Activated naive CD4-positive, alpha-beta T cell (primary cell): ENCODE measurements at places on chromosomes 11 and 22.

DNA sequence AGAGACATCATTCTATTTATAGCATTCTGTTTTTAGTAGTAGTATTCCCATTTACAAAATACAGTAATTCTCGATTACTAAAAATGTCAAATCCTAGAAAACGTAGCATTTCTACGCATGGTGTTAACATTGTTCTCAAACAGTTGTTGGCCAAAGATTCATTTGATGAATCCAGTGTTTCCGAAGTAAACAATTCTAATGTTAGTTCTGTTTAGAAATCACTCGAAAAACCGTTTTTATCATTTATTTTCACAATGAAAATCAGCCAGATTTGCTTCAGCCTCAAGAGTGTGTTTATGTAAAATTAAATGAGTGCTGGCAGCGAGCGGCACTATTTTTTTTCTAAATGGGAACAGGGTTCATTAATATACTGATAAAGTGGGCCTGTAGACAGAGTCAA lies 7.1 kb downstream of the MS4A18 start:
- DNase-seq, result no peak

DNA sequence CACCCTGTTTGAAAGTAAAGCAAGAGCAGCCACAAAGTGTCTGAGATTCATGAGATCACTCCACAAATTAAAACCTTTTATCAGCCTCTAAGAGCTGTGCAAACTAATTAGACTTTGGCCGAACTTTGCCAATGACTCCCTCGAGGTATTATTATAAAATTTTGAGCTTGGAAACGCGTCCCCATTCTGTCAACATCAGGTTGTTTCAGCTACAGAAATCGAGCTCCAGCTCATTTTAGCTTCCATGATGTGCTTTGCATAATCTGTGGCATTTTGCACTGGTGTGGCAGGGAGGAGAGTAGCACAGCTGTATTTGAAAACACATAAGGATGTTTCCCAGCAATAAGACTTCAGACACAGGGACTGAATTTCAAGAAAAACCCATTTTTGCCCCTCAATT lies 872.2 kb downstream of the NTM start:
- no peak for DNase-seq

DNA sequence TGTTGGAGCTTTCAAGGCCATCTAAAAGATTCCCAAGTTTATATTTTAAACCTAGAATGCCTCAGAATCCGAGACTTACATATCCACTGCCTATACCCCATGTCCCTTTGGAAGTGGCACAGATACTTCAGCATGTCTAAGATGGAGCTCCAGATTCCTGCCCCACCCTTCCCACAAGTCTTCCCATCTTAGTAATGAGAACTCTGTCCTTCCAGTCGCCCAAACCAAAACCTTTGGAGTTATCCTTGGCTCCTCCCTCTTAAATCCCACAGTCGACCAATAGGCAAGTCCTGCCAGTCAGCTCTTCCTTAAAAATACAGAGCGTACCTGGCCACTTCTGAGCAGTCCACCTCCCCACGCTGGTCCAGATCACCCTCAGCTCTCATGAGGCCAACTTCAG lies 4.3 kb downstream of the POLD4 start:
- DNase-seq, result no peak

GRCh38 chr11:65434057-65434666 lies 11.6 kb downstream of the NEAT1 start:
- no peak for DNase-seq

- no peak for DNase-seq
These were observed 9.0 kb upstream of the NUCB2 start for GRCh38 chr11:17267576-17267975.
